ENCODE measurements at places on chromosomes 2 and 18.

DNA sequence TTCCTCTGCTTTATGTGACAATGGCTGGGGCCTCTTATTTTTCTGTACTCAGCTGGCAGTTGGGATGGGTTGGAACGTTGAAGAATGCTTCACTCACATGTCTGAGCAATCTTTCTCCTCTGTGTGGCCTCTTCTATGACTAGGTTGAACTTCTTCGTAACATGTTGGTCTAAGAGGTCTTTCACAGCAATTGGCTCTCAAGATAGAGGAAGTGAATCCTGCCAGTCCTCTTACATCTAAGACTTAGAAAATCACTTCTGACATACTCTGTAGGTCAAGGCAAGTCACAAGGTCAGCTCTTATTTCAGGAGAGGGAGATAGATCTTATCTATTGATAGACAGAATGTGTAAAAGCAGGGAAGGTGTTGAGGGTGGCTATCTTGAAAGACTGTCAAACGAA lies 174.1 kb downstream of the NYAP2 start:
- DNase-seq = no peak

GRCh38 chr18:33924576-33924975 lies 300.1 kb downstream of the NOL4 start:
- DNase-seq = no peak

DNA sequence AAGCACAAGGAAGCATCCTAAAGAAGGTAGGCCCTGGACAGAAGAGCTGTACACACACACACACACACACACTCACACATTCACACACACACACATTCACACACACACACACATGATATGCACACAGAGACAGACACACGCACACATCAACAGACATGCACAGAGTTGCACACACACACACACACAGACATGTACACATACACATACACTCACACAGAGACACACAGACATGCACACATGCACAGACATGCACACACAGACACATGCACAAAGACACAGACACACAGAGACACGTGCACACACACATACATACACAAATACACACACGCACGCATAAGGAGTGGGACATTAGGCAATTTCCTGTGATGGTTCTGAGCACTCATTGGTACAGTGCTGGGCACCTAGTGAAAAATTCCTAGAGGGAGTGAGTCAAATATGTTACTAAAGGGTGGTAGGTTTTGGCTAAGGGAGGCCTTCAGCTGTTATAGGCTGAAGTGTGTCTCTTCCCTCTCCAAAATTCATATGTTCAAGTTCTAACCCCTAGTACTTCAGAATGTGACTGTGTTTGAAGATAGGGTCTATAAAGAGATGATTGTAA lies 26.4 kb downstream of the THNSL2 start:
- DNase-seq = no peak

DNA sequence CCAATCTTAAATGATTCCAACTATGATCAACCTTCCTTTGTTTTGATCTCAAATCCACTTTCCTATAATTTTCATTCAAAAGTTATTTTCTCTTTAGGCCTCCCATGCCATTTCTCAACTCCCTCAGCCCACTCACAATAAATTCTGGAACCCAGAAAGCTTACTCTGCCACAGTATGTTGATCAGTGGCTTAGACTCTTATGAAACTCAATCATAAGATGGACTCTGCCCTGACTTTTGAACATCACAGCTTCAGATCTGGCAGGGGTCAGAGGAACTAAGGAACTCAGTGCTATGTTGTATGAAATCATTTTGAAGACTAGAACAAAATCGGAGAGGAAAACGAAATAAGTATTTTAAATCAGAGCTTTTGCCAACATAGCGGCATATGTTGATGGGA lies 59.8 kb upstream of the LGALSL start:
- DNase-seq = no peak

DNA sequence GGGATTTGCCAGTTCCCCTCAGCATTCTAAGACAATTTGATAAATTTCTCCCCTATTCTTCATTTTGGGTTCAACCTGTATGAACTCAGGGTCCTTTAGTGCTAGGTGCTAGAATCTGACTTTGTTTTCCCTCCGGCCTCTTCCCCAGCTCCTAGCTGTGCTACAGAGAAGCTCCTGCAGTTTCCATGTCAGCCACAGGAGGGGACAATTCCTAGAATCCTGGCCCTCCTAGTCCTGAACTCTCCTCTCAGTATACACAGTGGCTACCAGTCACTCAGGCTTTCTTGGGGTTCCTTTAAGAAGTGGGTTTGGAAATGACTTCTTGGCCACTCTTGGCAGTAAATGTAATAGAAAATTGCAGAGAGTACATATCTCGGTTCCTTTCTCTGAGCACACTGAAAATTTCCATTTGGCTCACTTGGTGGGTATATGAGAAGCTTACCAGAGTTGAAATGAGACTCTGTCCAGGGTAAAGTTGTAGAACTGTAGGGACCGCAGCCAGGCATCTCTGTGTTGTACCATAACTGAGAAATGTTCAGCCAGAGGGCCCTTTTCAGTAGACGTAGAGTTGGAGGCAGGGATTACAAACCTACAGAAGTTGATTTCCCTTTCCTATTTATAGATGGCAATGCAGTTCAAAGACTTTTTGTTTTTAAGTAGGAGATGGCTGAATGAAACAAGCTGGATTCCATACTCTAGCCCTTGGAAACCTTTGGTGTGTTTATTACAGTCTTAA lies 5.0 kb upstream of the CHST10 start:
- peak; percentile 56 for DNase-seq

GRCh38 chr2:219680958-219681693 lies 53.7 kb downstream of the SLC4A3 start:
- DNase-seq = peak; percentile 10
